Skeletal muscle cell (primary cell): ENCODE measurements at places on chromosomes 5 and 9.

DNA sequence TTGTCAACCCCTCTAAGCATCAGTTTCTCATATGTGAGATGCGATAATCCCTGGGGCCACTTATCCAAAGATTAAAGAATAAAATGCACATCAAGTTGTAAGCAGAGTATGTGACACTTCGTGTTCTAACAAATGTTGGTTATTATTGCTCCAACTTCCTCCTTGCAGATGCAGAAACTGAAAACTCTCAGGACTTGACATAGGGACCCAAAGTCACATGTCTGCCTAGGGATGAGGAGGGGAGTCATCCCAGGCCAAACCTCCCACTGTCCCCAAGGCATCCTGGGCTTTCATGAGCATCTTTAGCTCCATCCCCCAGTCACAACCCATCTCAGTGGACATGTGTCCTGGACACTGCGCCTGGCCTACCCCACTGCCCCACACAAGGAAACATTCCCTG, 27.5 kb upstream of the SYK start:
- no peak for DNase-seq

DNA sequence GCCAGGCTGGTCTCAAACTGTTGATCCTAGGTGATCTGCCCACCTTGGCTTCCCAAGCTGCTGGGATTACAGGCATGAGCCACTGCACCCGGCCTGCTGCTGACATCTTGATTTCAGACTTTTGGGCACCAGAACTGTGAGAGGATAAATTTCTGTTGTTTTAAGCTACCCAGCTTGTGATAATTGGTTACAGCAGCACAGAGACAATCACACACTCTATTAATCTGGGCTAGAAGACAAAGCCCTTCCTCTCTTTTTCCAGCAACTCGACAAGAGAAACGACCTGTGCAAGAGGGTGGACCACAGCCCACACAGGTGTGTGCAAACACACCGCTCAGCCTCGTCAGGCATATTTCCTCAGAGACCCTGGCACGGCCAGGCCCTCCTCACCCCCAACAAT, 4.5 kb downstream of the ANKRD55 start:
- no peak for DNase-seq

- no peak for DNase-seq
Observed at GRCh38 chr5:88734191-88734640, 148.8 kb downstream of the MEF2C start.

- peak; percentile 83 for DNase-seq
Observed at GRCh38 chr5:168931638-168932345, 352.6 kb upstream of the PANK3 start.

DNA sequence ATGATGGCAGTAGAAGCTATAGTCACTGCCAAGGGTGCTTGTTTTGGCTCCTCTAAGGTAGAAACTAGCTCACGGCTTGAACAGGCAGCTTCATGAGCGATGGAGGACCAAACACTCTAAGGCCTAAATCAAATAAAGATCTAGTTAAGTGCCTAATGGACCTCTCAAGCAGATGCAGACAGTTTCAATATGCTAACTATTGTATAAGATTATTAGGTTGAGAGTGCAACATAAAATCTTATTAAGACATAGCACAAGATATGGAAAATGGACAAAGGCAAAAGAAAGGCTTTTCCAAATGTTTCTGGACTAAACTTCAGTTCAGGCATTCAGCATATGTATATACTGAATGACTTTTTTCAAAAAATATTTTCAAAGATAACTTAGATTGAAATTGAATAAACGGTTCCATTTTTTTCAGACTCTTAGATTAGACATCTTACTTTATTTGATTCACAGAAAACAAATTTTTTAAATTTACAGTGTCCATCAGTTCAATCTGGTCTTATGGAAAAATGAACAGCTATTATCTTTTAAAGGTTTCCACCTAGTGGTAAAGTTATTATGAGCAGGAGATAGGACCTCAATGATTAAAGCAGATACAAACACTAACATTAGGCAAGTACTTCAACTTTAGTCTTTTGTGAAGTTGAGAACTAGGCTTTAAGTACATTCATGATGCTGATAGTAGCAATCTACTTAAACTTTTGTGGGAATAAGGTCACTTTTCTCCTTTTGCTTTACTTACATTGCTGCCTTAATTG, 1167.7 kb downstream of the MAT2B start:
- no peak for DNase-seq

- no peak for DNase-seq
Observed at GRCh38 chr9:133118179-133118520, 2.9 kb downstream of the RALGDS start.

- no peak for DNase-seq
Observed at GRCh38 chr9:16028548-16028947, 475.7 kb downstream of the CCDC171 start.

DNA sequence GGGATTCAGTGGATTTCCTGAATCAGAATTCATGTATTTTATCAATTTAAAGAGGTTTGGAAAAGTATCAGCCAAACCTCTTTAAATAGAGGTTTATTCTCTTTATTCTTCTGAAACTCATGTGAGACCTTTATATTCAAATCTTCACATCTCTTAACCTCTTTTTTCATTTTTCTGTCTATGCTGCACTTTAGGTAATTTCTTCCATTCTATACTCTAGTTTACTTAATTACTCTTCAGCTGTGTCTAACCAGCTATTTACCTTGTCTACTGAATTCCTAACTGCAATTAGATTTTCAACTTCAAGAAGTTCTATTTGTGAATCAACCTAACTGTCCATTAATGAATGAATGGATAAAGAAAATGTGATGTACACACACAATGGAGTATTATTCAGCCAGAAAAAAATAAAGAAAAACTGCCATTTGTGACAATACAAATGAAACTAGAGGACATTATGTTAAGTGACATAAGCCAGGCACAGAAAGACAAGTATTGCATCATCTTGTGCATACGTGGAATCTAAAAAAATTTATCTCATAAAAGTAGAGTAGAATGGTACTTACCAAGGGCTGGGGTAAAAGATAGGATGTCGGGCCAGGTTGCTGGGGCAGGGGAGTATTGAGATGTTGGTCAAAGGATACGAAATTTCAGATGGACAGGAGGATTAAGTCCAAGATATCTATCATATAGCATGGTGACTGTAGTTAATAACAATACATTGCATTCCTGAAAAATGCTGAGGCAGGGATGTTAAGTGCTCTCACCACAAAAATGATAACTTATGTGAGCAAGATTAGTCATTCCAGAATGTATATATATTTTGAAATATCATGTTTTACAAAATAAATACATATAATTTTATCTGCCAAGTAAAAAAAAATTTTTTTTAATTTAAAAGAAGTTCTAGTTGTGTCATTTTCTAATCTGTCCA, 129.5 kb upstream of the LRRTM2 start:
- no peak for DNase-seq

- DNase-seq: no peak
Observed at GRCh38 chr9:89225991-89226471, 47.4 kb upstream of the SHC3 start.

- no peak for DNase-seq
Observed at GRCh38 chr9:132809677-132810271, 68.3 kb downstream of the AK8 start.

DNA sequence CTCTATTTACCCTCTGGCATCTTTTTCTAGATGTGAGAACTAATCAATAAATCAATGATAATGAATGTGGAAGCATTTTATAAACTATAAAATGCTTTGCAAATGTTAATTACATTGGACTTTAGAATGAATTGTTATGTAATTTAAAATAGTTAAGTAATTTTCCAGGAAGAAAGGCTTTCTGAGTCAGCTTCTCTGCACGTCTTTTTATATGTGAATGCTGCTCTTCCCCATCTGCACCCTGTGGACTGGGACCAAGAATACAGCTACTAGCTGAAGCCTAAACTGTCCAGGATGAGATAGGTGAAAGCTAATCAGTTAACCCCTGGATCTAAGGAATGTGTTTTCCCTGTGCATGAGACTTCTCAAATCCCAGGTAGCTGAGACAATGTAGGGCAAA, 292.9 kb downstream of the NR3C1 start:
- no peak for DNase-seq

DNA sequence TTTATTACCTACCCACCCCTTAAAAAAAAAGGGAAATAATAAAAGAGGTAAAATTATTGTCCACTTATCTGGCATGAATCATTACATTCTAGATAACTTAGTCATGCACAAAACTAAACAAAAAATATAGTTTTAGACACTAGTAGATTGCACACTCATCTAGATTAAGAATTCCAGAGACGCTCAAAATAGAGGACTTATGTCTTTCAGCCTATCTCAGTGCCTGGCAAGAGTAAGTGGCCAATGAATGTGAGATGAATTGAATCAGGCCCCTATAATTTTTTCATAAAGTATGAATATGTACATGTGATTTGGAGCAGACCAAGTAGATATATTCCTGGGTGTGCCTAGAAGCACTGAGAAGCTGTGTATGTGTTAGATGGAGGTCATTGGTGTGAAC, 2.0 kb upstream of the RXFP3 start:
- DNase-seq: no peak

DNA sequence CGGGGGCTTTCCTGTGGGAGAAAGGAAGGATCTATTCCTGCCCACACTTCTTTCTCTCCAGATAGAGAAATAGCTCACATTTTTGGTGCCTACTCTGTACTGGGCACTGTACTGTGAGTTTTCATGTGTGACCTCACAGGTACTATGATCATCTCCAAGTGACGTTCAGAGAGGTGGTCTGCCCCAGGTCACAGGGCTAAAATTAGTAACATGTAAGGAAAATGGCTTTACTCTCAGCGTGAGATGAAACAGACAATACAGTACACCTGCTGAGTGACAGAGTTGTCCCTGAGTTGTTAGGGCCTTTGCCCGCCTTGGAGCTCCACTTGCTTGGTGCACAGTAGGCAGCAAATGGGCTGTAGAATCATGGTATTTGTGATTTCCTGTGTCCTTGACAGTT, 306.1 kb upstream of the DMRT1 start:
- no peak for DNase-seq

- no peak for DNase-seq
Observed at GRCh38 chr9:32716425-32716824, 66.9 kb upstream of the TMEM215 start.

GRCh38 chr5:141560725-141561483, 57.9 kb downstream of the DIAPH1 start:
- DNase-seq: peak; percentile 97

DNA sequence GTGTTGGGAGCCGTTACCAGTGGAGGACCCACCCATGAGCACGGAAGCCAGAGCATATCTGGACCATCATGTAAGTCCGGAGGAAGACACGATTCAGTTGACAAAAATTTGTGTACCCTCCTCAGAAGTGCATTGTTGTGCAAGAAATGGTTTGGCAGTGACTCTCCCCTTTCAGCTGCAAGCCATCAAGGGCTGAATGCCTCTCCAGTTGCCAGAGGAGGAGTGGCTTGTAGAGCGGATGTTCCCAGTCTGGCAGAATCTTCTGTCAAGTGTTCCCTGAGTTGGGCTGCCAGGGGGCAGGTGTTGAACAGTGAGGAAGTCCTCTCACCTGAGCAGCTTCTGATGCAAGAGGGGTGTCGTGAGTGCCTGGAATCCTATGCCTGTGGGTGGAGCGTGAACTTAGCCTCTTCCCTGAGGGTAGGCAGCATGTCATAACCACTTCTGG, 27.6 kb upstream of the CDKN2AIPNL start:
- DNase-seq: peak; percentile 98

DNA sequence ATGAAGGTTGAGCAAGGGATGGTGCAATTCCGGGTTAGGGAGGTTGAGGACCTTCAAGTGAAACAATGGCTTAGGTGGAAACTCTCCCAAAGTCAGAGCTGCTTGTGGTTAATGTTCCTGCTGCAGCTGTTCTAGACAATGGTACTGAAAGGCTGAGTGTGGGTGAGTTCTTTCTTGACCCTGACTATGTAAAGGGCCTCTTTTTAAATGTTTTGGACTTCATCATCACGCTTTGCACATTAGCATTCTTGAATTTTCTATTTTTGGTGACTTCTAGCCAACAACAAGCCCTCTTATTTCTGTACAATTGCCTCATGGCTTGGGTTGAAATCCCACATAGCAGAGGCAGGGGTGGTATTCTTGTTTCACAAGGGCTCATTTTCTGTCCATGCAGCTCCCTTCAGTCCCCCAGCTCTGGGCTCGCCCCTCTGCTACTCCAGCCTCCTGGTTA, 136.3 kb upstream of the ANKRD55 start:
- DNase-seq: no peak

- DNase-seq: no peak
Observed at GRCh38 chr5:171906703-171907590, 99.5 kb downstream of the FBXW11 start.

- peak; percentile 33 for DNase-seq
Observed at GRCh38 chr5:33441241-33442177, 744 bp downstream of the TARS1 start.
